Kasumi-1 (cell line): ENCODE measurements at places on chromosomes 6 and 20.

- no peak for DNase-seq
These were observed 381.7 kb upstream of the JARID2 start for GRCh38 chr6:14863902-14864850.

DNA sequence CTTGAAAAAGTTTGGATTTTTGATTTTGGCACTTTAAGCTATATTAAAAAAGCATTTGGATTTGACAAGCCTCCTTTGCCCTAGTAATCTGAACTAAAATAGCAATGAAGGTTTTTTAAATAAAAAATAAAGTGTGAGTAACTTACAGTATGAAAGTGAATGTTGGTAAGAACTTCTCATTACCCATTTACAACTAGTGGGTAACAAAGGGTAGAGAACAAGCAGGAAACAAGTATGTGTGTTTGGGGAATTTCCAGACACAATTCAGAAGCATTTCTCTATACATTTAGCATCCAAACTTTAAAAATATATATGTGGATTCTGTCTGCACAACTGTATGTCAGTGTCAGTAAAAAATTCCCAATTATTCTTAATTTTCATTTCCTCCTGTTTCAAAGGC is 2.9 kb downstream of the TMEM30A start:
- no peak for DNase-seq

DNA sequence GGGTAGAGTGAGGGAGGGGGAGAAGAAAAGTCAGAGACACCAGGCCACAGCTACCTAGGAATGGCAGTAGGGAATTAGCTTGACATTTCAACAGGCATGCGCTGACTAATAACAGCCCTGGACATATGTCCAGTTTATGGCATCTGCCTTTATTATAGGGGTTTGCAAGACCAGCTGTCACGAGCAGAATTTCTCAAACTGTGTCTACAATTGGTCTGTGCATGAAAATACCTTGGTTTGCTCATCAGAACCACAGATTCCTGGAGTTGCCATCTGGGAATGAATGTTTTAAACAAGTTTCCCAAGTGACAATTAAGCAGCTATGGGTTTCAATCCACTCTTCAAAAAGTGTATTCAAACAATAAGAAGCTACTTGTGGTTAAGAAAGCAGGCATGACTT is 110.3 kb upstream of the ENPP5 start:
- DNase-seq: no peak

GRCh38 chr6:3915076-3915791 is 66.1 kb downstream of the FAM50B start:
- DNase-seq: no peak

GRCh38 chr6:170243386-170243785 is 47.5 kb downstream of the DLL1 start:
- DNase-seq: no peak

DNA sequence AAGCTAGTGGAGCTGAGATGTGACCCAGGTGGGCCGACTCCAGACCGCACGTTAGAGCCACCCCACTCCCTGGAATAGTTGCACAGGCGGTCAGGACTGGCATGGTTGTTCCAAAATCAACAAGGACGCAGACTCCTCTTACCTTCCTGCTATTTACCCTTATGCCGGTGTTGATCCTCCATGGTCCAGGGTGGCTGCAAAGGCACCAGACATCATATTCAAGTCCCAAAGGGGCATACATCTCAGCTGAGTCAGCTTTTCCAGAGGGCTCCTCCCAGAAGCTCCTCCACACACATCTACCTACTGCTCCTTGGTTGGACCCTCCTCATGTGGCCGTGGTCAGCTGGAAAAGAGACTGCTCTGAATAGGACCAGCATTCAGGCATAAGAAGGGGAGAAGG is 112.2 kb downstream of the SYCP2 start:
- no peak for DNase-seq

DNA sequence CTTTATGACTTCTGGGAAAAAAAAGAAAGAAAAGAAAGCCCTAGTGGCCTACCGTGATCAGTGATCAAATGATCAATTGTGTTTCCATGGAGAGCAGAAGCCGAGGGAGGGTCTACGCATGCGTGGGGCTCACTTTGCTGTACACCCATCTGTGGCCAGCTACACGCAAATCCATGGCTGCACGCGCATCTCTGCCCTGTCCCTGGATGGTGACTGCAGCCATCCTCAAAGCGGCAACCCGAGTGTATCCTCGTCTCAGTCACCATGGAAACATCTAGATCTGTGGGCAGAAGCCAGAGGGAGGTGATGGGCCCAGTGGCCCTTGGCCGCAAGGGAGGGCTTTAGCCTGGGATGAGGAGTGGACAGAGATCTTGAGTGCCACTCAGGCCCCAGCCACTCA is 785 bp upstream of the ULBP3 start:
- no peak for DNase-seq

DNA sequence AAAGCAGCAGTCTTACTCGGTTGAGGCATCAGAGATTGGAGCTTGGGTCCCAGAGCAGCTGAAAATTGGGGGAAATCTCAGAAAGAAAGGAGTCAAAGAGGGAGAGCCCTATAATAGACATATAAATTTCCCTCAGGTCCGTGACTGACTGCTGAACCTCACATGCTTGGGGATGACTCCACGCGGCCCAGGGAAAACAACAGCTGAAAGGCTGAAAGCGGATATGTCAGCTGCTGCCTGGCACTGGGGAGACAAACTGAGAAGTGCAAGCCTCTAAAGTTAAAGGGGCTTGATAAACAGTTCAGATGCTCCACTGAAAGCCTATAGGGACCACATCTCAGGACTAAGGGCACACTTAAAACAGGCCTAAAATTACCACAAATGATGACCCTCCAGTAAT is 255.9 kb upstream of the RIN2 start:
- no peak for DNase-seq

DNA sequence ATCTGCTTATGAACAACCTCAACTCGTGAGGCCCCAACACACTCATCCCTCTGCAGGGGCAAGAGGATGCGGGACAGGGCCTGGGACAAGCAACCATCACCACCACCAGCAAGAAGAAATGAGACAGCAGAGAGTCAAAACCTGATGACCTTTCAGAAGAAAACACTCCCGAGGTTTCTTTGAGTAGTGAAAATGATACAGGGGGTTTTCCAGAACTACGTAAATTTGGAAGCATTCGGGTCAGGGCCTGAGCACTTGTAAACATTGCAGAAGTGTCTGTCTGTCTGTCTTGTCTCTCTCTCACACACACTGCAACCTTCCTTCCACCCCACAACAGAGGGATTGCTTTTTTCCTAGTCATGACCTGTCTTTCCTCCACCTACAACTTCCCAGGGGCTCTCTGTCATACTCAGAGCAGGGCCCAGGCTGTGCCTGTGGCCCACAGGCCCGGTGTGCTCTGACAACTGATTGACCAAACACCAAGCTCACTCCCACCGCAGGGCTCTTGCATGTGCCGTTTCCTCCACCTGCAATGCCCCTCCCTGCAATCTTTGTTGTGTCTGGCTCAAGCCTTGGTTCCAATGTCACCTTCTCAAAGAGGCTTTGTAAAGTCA is 90.9 kb downstream of the BMP7 start:
- no peak for DNase-seq

- DNase-seq: no peak
These were observed 115.4 kb downstream of the SLC23A2 start for GRCh38 chr20:4885877-4886276.

DNA sequence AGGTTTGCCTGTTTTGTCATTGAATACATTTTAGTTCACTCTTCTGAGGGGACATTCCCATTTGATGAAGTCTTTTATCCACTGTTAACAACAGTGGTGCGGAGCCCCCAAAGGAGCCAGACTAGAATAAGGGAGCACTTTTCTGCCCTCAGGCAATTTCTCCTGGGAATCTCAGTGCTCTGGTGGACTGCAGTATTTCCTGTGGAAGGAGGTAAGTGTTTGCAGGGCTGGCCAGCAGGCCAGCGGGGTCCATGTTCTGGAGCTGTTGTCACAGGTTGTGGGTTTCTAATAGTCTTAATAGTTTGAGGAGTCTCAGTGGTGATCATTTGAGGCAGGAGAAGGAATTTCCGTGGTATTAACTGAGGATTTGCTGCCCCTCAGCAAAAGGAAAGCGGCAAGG is 83.5 kb downstream of the ASXL1 start:
- DNase-seq: no peak

GRCh38 chr20:46438156-46438750 is 31.8 kb upstream of the ELMO2 start:
- DNase-seq: peak; percentile 81

DNA sequence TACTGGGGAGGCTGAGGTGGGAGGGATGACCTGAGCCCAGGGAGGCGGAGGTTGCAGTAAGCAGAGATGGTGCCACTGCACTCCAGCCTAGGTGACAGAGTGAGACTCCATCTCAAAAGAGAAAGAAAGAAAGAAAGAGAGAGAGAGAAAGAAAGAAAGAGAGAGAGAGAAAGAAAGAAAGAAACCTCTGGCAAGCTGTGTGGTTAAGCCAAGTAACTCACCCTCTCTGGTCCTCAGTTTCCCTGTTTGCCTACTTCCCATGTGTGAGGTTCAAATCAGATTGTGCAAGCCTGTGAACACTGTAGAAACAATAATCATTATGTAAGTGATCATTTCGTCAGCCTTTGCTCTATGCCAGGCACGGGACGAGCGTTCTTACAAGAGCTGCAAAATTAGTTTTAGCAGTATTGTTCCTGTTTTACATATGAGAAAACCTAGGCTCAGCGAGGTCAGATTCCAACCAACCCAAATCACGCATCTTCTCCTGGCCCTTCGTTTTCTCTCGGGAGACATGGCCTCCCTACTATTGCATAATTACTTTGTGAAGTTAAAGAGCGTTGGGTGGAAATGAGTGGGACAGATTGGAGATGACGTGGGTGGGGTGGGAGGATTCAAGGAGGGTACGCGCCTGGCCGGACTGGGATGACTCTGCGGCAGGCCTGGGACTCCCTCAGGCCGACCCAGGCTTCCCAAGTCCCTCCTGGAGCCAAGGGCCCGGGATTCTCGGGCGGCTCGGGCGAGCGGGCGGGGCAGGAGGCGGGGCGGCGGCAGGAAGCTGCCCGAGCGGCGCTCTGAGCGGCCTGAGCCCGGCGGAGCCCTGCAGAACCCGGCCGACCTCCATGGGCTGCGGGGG is at the start of gene SNX21:
TSS of gene SNX21 (plus strand) at position 770 of the 853 bp plus-strand sequence. CDS start 121 bp downstream, outside the sequence.
- peak; percentile 30 for DNase-seq

GRCh38 chr6:84137051-84137375 is 90.4 kb downstream of the CEP162 start:
- DNase-seq: no peak

GRCh38 chr6:12103158-12103557 is 91.0 kb downstream of the HIVEP1 start:
- no peak for DNase-seq

DNA sequence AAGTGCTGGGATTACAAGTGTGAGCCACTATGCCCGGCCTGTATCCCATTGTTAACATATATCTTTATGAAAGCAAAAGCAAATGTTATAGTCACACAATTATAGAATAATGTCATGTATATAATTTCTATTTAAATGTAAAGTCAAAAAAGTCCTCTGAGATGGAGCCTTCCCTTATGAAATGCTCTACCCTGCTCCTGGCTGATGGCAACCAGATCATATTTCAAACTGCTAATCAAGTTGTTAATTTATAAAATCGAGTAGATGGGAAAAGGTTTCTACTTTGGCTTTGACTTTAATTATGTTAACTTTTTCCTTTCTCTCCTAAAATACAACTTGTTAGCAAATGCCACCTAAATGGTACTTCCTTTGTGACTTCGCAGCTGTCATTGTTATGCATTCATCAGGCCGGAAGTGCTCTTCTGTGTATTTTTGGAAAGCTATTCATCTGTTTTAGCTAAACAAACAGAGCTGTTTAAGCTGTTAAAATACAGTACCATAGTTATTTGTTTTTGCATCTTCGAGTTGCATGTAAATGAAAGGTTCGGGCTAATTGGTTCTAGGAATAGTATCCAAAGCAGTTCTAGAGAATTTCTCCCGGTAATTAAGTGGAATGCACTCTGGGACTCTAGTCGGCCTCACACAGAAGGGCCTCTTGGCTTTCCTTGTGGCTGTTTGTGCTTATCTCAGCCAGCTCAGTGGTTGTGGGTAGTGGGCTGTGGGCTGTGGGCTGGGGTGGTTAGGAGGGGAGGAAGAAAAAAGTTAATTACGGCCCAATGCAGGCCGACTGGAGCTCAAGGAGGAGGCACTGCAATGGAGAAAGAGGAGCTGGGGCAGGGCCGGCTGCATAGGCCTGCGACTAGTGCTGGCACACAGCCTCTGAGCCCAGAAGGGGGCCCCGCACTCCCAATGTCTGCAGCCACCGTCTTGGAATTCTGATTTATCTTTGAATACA is 34.8 kb downstream of the SLC35D3 start:
- DNase-seq: no peak

- no peak for DNase-seq
These were observed 362.6 kb downstream of the QKI start for GRCh38 chr6:163776906-163777686.

GRCh38 chr6:6834356-6835222 is 246.1 kb downstream of the LY86 start:
- no peak for DNase-seq

- DNase-seq: no peak
These were observed 71.7 kb upstream of the CEP85L start for GRCh38 chr6:118722829-118723813.

GRCh38 chr20:50930976-50931305 is 296 bp downstream of the ADNP start:
- DNase-seq: peak; percentile 33

DNA sequence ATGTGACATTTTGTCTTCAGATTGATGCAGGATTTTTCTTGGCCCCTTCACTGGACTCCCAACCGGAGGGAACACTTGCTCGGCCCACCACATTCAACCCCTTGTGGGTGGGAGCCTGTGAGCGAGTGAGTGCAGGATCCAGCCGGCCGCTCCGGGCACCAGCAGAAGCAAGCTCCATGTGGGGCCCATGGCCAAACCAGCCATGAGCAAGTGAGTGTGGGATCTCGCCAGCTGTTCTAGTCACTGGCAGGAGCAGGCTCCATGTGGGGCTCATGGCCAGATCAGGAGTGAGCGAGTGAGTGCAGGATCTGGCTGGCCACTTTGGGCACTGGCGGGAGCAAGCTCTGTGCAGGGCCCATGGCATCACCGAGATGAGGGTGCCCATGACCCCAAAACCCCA is 42.6 kb downstream of the OSTM1 start:
- no peak for DNase-seq

GRCh38 chr6:153436351-153436750 is 305.3 kb upstream of the RGS17 start:
- DNase-seq: no peak

DNA sequence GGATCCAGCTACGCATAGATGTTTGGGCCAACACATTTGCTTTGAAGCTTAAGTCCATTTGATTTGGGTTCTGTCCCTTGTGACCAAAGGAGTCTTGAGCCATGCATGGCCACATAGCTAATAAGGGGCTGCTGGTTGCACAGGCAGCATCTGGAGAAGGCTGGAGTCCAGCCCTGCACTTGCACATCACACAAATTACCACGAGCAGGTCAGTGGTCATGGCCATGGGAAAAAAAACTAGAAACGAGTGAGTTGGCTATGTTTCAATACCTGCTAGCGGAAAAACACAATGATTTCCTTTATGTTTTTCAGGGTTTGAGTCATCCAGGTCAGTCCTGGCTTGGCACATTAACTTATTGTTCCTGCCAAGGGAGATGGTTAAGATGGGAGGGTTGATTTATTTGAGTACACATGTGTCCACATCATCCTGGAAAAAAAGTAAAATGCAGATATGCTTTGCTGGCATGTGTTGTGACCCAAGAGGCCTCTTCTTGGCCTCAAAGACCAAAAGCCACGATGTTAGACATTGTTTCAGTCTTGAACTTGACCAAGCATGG is 5.6 kb upstream of the STX16 start:
- no peak for DNase-seq
